Body of pancreas (tissue), 4 donors: ENCODE measurements at places on chromosomes 5 and 9. TPM values are rescaled to one million over a fixed set of nuclear protein-coding genes. Genes with fewer than 3 reads are reported as not detected.

- DNase-seq: no peak
Observed at GRCh38 chr5:179620703-179621350, 2.6 kb downstream of the HNRNPH1 start.

GRCh38 chr5:1881098-1881572 is 1.6 kb downstream of the IRX4 start:
- DNase-seq: no peak

DNA sequence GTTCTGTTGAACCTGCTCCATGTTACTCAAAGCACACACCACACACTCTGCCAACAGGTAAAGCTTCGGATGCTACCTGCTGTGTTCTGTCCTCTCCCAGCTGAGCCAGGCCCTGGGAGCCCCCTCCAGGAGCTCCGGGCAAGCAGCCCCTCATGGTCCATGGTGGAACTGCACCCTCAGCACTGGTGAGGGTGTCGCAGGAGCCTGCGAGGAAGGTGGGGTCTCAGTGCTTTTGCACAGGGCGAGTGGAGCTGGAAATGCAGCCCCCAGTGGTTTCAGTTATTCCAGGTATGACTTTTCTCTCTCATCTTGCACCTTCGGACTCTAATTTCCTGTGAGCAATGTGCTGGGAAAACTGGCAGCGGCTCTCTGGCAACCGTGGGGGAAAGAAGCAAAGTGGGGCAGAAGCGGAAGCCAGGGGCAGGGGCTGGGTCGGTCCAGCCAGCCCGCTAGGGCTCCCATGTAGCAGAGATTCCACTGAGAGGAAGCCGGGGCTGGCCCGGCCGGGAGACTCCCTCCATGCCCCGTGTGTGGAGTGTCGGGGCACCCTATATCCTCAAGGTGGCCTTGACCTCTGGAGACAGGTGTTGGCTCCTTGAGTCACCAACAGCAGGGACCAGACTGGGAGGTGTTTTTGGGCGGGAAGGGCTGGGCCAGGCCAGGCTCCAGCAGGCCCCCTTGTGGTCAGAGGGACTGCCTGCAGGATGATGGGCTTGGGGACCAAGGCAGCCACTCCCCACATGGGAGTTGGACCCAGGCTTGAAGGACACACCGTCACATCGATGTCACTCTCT is 75.6 kb upstream of the PRSS3 start:
- peak; percentile 18 for DNase-seq

Gene LRRC14B
- total RNA-seq: not detected

Gene CCL27
- total RNA-seq: not detected
